ENCODE measurements at places on chromosomes 16 and 17. TPM values are rescaled to one million over a fixed set of nuclear protein-coding genes. Genes with fewer than 3 reads are reported as not detected.

The RAMP2 gene
- 0.26 TPM for total RNA-seq

The KRT23 gene
- not detected for total RNA-seq

The COPZ2 gene
- total RNA-seq = 49.8 TPM

The MYH3 gene
- total RNA-seq = 0.50 TPM

The GP1BA gene
- total RNA-seq = not detected

The EMC6 gene
- 15.4 TPM for total RNA-seq

The VTN gene
- 0.51 TPM for total RNA-seq
